GM23248 (cell line): ENCODE measurements at places on chromosomes 5 and 9. TPM values are rescaled to one million over a fixed set of nuclear protein-coding genes. Genes with fewer than 3 reads are reported as not detected.

- no peaks in the 10 kb centered on the region for H3K36me3 ChIP-seq
- no peaks in the 10 kb centered on the region for H3K27me3 ChIP-seq
- H3K27ac ChIP-seq, result no peak overlapping the region
- H3K4me1 ChIP-seq, result no peaks in the 10 kb centered on the region
- no peak for DNase-seq
- H3K4me3 ChIP-seq, result no peak overlapping the region
Observed at GRCh38 chr5:17852740-17853139, 218.5 kb downstream of the TAF11L14 start.

DNA sequence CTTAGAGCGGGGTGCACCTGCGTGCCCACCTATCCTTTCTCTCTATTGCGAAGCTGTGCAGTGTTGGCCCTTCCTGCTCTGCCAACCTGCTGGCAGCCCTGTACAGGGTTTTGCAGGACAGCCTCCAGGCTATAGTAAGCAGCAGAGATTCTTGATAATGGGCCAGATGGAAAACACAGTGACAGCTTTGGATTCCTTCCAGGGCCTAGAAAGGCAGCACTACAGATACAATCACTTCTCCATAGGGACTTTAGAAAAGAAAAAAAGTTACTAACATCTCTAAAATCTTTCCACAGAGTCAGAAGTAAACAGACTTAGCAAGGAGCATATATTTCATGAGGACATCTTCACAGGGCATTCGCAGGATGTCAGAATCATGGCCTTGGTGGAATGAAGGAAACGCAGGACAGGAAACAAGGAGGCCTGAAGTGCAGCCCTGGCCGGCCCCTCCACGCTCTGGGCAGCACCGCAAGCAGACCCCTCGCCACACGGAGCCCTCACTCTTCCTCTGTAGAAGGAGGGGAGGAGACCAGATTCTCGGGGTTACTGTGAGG lies 172.1 kb upstream of the GAS1 start:
- DNase-seq, result peak; percentile 77
- no peaks in the 10 kb centered on the region for H3K27me3 ChIP-seq
- peaks cover 27% of the 10 kb centered on the region for H3K4me1 ChIP-seq

GRCh38 chr9:104027295-104027694 lies 66.8 kb upstream of the SMC2 start:
- H3K36me3 ChIP-seq, result no peaks in the 10 kb centered on the region
- no peaks in the 10 kb centered on the region for H3K27me3 ChIP-seq
- H3K27ac ChIP-seq, result no peak overlapping the region
- DNase-seq, result no peak
- 0 out of 2 replicates have a peak, but pooled peaks cover 5% of the 10 kb centered on the region for H3K4me1 ChIP-seq

DNA sequence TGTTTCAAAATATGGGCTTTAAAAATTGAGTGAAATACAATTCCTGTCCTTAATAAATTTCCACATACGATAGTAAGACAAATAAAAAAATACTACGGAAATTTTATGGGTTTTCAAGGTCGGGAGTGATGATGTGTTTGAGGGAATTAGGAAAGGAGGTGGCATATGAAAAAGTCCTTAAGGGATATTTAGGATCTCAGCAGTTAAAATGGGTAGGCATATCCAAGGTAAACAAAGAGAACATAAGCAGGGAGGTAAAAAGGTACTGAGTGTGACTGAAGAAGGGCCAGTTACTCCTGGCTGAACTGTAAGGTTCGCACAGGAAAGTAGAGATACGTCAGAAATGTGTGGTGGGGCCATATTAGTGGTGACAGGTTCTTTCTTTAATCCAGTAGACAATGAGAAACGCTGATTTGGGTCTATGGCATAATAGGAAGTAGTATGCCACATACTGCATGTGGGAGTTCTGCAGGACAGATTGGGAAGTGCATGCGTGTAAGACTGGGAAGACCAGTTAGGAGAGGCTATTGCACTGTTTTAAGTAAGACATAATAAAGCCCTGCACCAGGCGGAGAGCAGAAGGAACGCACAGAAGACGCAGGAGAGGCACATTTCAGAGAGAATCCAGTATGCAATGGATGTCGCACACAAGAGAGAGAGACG lies 937 bp upstream of the HMGCR start:
- peaks cover 23% of the 10 kb centered on the region for H3K4me1 ChIP-seq
- H3K36me3 ChIP-seq, result no peaks in the 10 kb centered on the region
- peak overlapping the region; percentile 89 for H3K27ac ChIP-seq
- H3K4me3 ChIP-seq, result peak overlapping the region; percentile 85
- no peaks in the 10 kb centered on the region for H3K27me3 ChIP-seq
- peak; percentile 92 for DNase-seq

The MZB1 gene
- total RNA-seq, result not detected in 2 replicates

The ESM1 gene
- 25.5 and 26.1 TPM in 2 replicates for total RNA-seq
